Smooth muscle cell of the pulmonary artery (primary cell): ENCODE measurements at places on chromosomes 7 and 10. TPM values are rescaled to one million over a fixed set of nuclear protein-coding genes. Genes with fewer than 3 reads are reported as not detected.

Gene CDK13
- 59.7 and 63.8 TPM in 2 replicates for total RNA-seq

Gene POMZP3
- 1.5 and 3.5 TPM in 2 replicates for total RNA-seq

Gene ZNF33A
- total RNA-seq: 13.2 and 15.2 TPM in 2 replicates

Gene MCMBP
- total RNA-seq: 47.0 and 50.0 TPM in 2 replicates

Gene ADAP1
- 4.4 and 4.8 TPM in 2 replicates for total RNA-seq

Gene SLC16A12
- 0.10 and 0.33 TPM in 2 replicates for total RNA-seq

Gene AIMP2
- 28.0 and 36.1 TPM in 2 replicates for total RNA-seq

Gene GATAD1
- total RNA-seq: 26.1 and 27.7 TPM in 2 replicates

Gene ATOH7
- total RNA-seq: 0.07 TPM in 1 of 2 replicates, not detected in the other

Gene EXOSC1
- 22.7 and 25.4 TPM in 2 replicates for total RNA-seq
